ENCODE measurements at places on chromosomes 11 and 22.

GRCh38 chr11:14612694-14613093, 30.9 kb upstream of the PDE3B start:
- no peak for DNase-seq

DNA sequence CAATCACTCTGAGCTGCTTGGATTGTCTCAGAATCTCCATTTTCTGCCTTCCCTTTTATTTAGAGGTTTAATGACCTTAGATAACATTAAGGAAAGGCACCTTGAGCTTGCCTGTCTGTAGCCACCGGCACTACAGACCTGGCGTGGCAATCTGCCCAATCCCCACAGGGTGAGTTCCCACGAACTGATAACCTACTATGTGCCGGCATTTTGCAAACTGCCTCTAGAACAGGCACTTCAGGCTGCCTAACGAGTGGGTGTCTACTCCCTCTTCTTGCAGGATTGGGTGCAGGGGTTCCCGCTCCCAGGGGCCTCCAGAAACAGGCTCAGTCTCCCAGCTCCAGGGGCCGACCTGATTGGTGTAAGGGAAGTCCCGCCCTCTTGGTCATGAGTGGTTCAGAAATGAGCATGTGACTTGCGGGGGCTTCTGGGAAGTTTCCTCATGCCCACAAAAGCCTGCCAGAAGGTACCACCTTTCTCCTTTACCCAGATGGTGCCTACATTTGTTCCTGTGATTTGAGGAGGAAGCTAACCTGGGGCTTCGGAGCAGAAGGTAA, 120.0 kb upstream of the LDLRAD3 start:
- DNase-seq: no peak

GRCh38 chr22:48539261-48539660, 1288.4 kb downstream of the BRD1 start:
- no peak for DNase-seq

DNA sequence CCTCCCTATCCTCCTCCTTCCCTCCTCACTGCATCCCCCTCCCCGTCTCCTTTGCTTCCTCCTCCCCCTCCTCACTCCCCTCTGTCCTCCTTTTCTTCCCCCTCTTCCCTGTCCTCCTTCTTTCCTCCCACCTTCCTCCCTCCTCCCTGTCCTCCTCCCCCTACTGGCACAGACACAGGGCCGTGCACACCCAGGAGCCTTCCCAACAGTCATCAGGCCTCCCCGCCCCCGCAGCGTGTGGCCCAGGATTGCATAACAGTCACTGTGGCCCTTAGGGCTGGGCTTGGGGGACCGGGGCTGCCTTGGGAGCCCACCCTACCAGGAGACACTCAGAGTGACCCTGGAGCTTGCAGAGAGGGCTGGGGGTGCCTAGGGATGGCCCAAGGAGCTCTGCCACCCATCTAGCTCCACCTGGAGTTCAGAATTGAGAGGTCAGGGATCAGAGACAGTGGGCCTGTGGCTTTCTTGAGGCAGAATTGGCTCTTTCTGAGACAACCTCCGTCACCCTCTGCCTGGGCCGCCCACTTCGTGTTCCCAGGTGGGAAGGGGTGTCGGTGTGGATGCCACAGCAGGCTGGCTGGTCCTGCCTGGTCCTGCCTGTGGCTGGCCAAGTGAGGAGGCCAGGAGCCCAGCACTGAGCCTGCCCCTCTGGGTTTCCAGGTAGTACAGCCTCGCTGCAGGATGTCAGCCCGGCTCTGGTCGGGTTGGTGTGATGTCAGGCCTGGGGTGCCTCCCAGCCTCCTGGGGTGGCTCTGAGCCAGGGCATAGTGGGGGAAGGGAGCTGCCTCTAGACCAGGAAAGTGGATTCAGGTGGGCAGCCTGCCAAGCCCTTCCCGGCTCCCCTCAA, 1.6 kb downstream of the SPI1 start:
- DNase-seq: no peak

DNA sequence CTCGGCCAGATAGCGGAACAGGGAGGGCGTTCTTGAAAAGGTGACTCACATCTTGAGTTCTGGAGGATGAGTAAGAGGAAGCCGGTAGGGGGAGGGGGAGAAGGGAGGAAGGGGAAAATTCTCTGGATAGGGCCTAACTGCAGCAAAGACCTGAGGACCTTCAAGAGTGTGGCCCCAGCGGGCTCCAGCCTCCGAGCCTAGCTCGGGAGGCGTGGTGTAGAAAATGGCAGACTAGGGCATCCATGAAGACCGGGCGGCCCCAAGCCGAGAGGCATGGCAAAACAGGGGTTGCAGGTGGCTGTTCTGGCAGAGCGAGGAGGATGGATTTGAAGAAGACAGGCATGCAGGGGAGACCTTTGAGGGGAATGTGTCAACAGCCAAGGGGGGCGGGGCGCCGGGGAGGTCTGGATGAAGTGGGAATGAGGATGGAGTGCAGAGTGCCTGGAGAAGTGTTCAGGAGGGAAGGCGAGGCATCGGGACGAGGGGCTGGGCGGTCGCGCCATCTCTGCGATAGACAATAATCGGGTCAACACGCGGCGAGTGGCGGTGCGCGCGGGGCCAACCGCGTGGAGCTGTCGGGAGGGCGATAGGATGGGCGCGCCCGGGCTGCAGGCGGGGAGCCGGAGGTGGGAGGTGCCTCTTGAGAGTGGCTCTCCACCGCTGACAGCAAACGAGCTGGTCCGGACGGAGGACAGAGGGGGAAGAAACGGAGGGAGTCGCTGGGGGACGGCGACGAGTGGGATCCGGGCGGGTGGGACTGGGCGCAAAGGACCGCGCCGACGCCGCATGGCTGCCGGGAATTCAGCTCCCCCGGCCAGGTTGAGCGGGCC, 40.0 kb upstream of the CREB3L1 start:
- peak; percentile 84 for DNase-seq

DNA sequence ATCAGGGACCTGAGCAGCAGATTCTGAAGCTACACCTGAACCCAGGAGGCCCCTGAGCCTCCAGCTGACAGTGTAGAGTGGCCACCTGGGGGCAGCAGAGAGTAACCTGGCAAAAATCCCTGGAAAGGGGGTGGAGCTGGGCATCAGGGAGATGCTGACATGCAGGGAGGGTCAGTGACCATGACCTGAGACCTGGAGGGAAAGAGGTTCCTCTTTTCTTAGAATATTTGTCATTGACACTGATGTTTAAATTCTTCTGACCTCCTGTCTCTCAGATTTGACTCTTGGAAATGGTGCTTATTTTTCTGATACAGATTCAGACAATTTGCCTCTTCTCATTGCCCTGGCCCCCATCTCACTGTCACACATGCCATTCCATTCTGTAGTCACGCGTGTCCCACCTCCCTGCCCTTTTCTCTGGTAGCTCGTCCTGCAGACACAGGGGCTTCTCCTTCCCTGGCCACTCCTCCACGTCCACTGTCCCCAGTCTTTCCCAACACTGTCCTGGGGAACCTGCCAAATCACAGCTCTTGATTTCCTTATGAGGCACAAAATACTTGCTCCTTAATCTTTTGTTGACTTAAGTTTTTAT, 117.2 kb upstream of the IGLL5 start:
- DNase-seq: peak; percentile 80

- no peak for DNase-seq
Measured at GRCh38 chr11:111585371-111585770, 16.9 kb upstream of the SIK2 start.
